ENCODE measurements at places on chromosomes 16 and 17.
A peak's percentile ranks its signal among the peaks of the same experiment; 100 is the strongest.

DNA sequence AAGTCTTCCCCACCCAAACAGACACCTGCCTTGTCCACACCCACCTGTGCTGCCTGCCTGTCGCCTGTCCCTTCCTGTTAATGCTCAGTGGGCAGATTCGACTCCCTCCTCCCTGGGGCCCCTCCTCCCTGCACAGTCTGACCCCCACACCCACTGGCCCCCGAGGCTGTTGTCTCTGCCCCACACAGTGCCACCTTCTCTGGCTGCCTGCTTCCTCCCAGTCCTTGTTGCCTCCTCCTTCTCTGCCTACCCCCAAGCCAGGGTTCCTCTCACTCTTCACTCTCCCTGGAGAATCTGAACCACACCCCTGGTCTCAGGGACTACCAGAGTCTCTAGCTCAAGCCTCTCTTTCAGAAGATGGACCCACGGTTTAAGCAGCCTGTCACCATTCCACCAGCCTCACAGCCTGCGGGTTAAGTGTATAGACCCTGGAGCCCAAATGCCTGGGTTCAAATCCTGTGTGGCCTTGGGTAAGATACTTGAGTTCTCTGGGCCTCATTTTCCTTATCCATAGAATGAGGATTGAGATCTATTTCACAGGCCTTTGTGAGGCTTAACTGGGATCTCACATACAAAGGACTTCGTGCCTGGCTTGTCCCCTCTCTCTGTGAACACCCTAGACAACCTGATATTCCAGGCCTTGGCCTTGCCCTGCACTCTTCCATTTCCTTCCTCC lies 3.8 kb upstream of the ARHGAP23 start:
- DNase-seq, result no peak

DNA sequence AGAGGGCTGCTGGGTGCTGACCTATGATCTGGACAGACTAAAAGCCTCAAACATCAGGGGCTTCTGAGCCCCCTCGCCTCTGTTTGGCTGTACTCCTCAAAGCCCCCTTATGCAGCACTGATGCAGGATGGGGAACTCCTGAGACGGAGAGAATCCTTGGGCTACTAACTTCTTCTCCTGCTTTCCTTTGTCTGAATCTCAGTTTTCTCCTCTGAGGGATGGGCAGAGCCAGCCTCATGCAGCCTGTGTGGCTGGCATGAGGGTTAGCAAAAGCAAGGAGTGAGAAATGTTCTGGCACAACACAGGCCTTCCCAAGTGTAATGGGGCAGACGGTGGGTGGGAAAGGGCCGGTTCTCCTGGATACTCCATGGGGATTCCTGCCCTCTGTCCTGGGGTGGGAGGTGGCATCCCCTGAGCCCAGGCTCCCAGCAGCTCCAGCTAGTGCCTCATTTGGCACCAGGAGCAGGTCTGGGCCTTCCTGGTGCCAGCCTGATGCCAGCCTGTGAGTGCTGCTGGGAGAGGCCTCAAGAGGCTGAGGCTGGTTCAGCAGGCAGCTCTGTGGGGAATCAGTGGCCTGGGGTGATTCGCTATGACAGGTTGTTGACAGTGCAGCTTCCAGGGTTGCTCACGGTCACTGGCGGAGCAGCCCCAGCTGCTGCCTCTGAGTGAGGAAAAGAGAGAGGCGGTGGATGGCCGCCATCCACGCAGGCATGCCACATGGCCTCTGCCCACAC lies 4.0 kb upstream of the BRD7 start:
- DNase-seq, result no peak

GRCh38 chr16:77227745-77228144 lies 28.5 kb downstream of the SYCE1L start:
- DNase-seq, result no peak

DNA sequence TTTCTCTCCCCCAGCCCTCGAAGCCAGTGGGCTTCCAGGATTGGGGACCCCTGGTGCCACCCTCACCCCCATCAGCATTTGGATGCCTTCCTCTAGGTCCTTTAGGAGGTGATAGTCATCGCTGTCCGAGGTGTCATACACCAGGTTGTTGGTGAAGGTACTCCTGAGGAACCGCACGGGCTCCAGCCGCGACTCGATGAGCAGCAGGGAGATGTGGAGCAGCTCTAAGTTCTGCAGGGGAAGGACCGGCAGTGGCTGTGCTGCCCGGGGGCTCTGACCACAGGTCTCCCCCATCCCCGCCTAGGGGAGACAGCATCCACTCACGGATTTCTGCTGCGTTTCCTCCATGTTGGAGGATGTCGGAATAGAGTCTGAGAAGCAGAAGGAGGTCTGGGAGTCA lies 962 bp downstream of the CSHL1 start:
- no peak for DNase-seq

- no peak for DNase-seq
Observed at GRCh38 chr16:1048442-1049112, 24.0 kb upstream of the SSTR5 start.

- no peak for DNase-seq
Observed at GRCh38 chr17:82375359-82376041, 3.9 kb downstream of the UTS2R start.

GRCh38 chr16:13269905-13270528 lies 368.6 kb downstream of the SHISA9 start:
- DNase-seq, result no peak

DNA sequence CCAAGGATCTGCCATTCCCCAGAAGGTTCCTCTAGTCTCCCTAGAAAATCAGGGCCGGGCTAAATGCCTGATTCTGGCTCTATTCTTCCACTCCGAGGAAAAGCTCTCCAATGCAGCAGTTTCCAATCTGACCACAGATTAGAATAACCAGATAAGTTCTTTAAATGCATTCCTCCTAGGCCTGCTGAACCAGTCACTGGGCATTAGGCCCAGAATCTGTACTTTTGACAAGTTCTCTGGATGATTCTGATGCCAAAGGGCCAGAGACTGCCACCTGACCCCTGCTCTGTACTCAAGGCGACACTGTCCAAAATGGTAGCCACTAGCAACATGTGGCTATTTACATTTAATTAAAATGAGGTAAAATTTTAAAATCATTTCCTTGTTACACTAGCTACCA lies 22.3 kb downstream of the MAP3K14 start:
- no peak for DNase-seq

DNA sequence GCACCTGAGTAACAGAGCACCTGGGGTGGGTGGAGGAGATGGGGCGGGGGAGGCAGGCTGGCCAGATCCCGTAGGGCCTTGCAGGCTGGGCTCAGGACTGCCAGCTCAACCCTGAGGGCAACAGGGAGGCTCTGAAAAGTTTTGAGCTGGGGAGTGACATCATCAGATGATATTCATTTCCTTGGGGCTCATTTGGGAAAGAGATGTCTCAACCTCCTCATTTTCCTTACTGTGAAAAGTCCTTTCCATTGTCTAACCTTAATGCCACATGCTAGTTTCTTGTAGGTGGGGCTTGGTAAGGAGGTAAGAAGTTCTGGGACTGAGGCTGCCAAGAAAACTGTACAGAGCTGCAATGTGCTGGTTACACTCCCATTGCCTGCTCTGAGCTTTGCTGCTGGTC lies 3.7 kb downstream of the TNS4 start:
- DNase-seq, result no peak

DNA sequence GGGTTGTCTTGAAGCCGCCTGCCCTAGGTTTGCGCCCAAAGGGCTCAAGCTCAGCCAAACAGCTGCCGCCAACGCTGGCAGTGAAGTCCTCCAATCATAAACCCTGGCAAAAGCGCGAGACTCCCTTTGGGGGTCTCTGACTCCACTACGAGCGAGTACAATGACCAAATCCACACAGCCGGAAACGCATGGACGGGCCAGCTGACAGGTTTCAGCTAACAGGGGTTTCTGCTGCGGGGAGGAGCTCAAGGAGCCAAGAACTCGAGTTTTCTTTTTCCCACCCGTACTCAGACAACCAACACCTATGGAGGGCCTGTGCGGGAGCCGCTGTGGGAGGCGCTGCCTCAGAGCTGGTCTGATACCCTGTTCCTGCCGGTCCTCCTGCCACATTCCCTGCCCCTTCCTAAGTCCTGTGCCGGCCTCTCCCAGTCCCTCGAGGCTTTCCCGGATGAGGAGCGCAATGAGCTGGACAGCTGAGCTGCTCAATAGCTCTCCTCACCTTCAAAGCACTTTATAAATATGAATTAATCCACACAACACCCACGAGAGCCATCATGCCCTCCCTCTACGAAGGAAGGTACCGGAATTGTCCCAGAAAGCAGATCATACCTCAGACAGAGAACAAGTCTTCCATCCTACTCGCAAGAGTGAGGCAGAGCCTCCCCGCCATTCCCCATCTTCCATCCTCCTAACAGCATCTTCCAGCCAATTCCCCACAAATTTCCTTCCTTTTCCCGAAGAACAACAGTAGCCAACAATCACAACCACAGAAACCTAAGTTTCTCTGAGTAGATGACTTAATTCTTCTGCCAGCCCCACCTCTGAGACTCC lies 6.1 kb downstream of the ABR start:
- no peak for DNase-seq

GRCh38 chr17:76243826-76244679 lies 3.8 kb upstream of the RNF157 start:
- DNase-seq, result no peak

DNA sequence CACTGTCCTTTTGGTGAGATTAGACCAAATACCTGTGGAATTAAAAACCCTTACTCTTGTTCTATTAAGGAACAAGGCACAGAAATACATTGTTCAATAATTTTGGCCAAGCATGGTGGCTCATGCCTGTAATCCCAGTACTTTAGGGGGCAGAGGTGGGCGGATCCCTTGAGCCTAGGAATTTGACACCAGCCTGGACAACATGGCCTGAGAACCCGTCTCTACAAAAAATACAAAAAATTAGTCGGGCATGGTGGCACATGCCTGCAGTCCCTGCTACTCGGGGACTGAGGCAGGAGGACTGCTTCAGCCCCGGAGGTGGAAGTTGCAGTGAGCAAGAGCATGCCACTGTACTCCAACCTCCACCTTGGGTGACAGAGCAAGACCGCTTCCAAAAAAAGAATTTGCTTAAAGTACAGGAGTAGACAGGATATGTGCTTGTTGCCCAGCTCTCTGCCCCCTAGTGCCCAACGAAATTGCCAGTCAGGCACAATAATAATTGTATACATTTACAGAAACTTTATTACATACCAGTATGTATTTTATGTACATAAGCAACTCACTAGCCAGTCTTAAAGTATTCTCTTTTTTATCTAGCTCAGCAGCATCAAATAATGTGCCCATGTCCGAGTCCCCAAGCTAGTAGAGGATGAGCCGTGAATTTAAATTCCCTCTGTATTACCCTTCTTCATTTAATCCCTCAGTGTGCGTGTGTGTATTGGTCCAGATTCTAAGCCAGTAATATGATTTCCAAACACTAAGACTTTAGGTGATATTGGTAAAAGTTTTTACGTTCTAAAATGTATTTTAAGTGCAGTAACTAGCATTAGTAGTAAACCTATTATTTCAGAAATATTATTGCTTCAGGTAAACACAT lies 1.4 kb downstream of the THUMPD1 start:
- DNase-seq, result no peak

- DNase-seq, result no peak
Observed at GRCh38 chr16:8623634-8624033, 2.1 kb downstream of the METTL22 start.

GRCh38 chr17:5571281-5571680 lies 13.0 kb downstream of the NLRP1 start:
- no peak for DNase-seq

- peak; percentile 3 for DNase-seq
Observed at GRCh38 chr17:10316801-10317542, 55.8 kb downstream of the MYH13 start.

GRCh38 chr16:11781773-11782172 lies 15.3 kb downstream of the ZC3H7A start:
- DNase-seq, result no peak

DNA sequence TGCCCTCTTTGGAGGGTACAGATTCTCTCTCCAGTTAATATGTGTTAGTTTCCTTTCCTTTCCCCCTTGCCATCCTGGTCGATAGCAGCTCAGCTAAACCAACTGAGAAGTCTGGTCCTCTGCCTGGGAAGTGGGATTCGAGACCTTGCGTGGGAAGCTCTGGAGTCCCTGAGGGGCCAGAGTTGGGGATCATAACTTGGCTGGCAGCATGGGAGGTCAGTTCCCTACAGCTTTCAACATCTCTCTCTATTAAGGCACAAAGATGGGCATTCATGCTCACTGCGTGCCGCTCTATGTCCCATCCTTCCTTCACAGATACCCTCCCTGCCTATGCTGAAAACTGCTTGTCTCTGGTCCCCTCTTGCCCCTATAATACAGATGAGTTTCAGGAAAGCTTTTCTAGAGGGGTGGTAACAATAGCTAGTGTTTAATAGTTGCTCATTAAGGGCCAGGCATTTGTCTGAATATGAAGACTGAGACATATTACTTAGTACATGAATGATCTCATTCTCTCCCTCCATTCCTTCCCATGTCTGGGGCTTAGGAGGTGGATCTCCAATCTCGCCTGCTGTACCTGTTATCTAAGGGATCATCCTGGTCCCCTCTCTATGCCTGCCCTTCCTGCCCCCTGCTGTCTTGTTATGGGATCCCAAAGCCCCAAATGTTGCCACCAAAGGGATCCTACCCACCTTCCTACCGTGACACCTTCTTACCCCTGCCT lies 10.8 kb downstream of the THRA start:
- no peak for DNase-seq

GRCh38 chr17:49518346-49519078 lies 23.4 kb downstream of the NGFR start:
- no peak for DNase-seq

GRCh38 chr17:42333053-42333452 lies 44.8 kb downstream of the STAT5A start:
- DNase-seq, result no peak

DNA sequence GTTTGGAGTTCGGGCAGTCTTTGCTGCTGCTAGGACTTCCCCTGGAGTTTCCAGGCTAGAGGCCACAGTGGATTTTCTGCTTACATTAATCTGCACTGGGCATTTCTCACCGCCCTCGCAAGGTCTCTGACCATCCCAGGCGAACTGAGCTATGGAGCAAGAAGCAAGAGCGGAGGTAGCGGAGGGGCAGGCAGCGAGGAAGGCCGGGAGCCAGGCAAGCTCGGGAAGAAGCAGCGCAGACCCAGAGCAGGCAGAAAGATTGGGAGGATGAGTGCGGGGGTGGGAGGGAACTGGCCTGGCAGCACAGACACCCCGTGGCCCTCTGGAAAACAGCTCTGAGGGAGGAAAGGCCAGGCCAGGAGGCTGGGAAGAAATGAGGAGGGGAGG lies 3.8 kb downstream of the COTL1 start:
- DNase-seq, result no peak

DNA sequence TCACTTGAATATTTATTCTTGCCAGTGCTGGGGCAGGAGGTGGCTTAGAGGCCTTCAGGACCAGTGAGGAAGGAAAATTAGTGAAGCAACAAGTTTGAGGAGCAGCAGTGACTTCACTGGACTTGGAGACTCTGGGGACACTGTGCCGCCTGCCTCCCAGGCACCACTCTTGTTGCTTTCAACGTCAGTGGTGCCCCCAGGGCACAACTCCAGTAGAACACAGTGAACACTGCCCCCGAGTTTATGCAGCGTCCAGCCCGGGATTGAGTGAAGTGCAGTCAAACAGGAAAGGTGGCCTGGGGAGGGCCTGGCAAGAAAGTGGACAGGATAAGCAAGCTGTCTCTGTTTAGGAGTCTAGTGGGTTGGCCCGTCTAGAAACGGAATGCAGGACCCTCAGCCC lies 24.4 kb upstream of the NAT9 start:
- DNase-seq, result no peak

- DNase-seq, result no peak
Observed at GRCh38 chr16:57258226-57258909, 13.3 kb downstream of the ARL2BP start.

GRCh38 chr17:16583781-16584180 lies 14.8 kb upstream of the ZNF287 start:
- no peak for DNase-seq

Measured in smooth muscle cell of the brain vasculature (primary cell).